ENCODE measurements at places on chromosomes 7 and 10.

GRCh38 chr10:13397052-13397451 is 49.0 kb upstream of the SEPHS1 start:
- DNase-seq: no peak

DNA sequence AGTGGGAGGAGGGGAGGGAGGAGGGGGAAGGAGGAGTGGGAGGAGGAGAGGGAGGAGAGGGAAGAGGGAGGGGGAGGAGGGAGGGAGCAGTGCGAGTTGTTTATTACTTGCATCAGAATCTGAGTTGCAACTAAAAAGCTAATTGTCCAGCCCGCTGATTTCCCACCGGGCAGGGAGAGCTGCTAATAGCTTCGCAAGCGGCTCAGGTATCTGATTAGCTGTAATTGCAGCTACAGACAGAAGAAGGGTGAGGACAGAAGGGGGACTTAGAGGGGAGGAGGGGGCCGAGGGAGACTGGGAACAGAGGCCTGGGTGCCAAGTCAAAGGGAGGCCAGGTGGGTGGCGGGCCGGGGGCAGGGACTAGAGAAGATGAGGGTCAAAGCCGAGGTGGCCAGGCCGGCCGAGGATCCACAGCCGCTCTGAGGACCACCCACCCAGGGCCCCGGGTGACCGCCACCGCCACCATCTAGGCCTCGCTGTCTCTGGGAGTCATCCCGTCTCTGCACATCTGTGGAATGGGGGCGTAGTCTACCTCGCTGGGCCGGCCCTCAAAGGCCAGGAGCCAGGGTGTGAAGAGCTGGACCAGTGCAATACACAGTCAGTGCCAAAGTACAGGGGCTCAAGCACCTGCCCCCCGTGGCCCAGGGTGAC is 54.2 kb downstream of the MICALL2 start:
- DNase-seq: no peak

- no peak for DNase-seq
These were observed 247.8 kb upstream of the AOAH start for GRCh38 chr7:36972140-36972518.

- DNase-seq: no peak
These were observed 154.1 kb upstream of the MTPN start for GRCh38 chr7:136131304-136131630.

- DNase-seq: no peak
These were observed 9.9 kb downstream of the FAM237B start for GRCh38 chr7:90311175-90311574.

GRCh38 chr7:14551310-14551709 is 351.2 kb downstream of the DGKB start:
- no peak for DNase-seq

DNA sequence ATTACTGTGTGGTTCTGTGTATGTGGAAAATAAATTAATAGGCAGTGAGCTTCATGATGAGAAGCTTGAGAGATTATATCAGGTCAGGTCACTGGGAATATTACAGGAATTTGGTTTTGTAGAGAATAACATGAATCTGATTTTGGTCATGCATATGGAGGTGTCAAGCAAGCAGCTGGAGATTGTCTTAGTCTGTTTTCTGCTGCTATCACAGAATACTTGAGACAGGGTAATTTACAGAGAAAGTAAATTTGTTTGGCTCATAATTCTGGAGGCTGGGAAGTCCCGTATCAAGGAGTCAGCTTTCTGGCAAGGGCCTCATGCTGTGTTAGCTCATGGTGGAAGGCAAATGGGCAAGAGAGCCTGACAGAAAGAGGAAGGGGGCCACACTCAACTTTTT is 120.7 kb upstream of the FAM3C start:
- DNase-seq: no peak

DNA sequence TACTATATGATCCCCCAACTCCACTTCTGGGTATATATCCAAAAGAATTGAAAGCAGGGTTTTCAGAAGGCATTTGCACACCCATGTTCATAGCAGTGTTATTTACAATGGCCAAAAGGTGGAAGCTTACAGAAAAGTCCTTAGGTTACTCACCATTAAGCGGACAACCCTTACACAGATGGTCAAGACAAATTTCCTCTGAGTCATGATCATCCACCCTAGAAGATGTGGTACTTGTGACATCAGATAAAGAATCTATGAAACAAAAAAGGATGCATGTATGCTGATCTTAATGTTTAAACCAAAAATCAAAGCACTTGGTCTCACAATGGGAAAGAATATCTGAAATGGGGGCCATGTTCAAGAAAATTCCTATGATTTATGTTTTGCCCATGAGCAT is 31.1 kb downstream of the ZC3HAV1 start:
- no peak for DNase-seq

Measured in AG04449 (cell line).